ENCODE measurements at places on chromosomes 3 and 15.
A peak's percentile ranks its signal among the peaks of the same experiment; 100 is the strongest.

- DNase-seq = no peak
Observed at GRCh38 chr3:74592359-74592758, 22.1 kb downstream of the CNTN3 start.

DNA sequence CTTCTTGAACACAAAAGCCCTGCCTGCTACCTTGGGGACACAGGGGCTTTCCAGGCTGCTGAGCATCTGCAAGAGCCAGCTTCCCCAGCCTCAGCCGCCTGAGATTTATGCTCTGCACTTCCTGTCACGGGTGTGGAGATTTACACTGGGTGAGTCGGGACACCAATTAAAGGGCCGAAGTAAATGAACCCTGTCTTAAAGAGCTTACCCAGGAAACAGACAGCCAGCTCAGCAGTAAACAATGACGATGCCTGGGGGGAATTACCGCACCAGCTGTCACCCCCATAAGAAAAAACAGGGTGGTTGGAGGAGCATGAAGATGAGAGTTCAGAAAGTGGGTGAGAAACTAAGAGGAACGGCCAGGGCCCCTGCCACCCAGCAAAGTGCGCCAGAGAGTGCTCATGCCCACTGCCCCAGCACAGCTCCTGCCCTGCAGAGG is 37.5 kb upstream of the IQSEC1 start:
- peak; percentile 22 for DNase-seq

GRCh38 chr15:29945943-29946596 is 123.8 kb upstream of the TJP1 start:
- DNase-seq = no peak

DNA sequence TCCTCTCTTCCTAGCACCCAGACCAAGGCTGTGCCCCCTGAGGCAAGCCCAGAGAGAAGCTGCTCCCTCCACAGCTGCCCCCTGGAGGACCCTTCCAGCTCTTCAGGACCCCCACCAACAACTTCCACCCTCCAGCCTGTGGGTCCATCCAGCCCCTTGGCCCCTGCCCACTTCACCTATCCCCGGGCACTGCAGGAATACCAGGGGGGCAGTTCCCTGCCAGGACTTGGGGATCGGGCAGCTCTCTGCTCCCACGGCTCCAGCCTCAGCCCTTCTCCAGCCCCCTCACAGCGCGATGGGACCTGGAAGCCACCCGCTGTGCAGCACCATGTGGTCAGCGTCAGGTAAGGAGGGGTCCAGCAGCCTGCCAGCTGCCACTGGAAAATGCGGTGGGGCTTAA is 5.6 kb downstream of the DISP2 start:
- no peak for DNase-seq

GRCh38 chr3:5195605-5196004 is 8.1 kb downstream of the EDEM1 start:
- peak; percentile 18 for DNase-seq

GRCh38 chr3:18035641-18036449 is 293.4 kb upstream of the TBC1D5 start:
- DNase-seq = no peak

- no peak for DNase-seq
Observed at GRCh38 chr3:118942195-118942594, 92.5 kb downstream of the IGSF11 start.

- DNase-seq = no peak
Observed at GRCh38 chr3:4703054-4703480, 209.9 kb downstream of the ITPR1 start.

GRCh38 chr3:48788544-48789162 is 59.0 kb downstream of the PRKAR2A start:
- DNase-seq = no peak

DNA sequence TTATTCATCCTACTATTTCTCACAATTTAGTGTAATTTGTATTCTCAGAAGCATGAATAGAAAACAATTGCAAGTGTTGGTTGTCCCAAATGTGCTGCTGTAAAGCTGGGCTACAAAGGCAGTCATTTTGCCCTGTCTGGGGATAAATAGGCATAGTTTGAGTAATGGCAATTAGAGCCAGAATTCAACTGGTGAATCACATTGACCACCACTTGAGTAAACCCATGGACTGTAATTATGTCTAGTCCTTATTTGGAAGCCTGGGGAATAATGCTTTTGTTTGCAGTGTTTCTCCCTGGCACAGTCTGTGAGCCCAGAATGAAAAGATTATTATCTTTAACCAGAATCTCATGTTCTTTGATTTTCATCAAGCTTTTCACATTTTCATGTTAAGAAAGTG is 30.5 kb upstream of the CHL1 start:
- no peak for DNase-seq

DNA sequence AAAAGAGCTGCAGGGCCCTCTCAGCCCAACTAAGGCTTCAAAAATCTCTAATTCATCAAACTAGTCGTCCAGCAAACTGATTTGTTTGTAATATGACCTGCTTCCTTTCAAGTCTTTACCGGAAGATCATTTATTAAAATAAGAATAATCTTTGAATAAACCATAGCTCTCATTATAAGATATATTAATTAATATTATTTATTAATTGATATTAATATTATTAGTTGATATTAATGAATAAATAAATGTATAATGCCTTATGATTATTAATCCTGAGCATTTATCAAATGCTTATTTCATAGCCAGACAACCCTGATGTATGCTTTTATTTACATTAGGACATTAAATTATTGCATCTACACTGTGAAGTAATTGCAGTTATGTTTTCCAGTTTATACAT is 550.7 kb upstream of the ALCAM start:
- no peak for DNase-seq

DNA sequence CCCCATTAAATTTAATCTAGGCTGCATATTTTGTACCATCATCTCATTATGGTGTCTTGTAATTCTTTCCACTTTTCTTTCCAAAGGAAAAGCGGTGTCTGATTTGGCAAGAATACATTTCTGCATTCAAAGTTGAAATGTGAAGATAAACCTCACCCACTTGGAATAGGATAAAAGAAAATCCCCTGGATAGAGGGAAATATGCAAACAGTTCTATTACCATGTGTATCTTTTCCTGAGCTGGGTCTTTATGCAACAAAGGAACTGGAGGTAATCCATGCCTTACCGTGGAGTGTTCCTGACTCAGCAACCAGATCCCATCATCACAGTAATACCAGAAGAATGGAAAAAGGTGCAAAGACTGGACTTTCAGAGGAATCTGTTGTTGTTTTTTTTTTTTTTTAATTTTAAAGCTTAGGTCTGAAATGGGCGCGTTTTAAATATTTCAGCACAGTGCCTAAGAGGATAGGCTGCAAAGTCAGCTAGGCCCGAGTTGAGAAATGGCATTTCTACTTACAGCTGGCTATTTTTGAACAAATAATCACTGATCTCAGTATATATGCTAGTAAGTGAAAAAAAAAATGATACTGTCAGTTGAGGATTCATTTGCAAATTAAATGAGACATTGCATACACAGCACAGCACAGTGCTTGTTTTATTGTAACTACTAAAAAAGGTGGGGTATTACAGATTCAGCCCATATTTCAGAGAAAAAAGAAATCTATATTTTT is 55.5 kb upstream of the ADAMTS9 start:
- DNase-seq = no peak

GRCh38 chr15:101246391-101246790 is 5.5 kb downstream of the CHSY1 start:
- DNase-seq = no peak

GRCh38 chr3:71809321-71810026 is 24.5 kb upstream of the PROK2 start:
- no peak for DNase-seq

DNA sequence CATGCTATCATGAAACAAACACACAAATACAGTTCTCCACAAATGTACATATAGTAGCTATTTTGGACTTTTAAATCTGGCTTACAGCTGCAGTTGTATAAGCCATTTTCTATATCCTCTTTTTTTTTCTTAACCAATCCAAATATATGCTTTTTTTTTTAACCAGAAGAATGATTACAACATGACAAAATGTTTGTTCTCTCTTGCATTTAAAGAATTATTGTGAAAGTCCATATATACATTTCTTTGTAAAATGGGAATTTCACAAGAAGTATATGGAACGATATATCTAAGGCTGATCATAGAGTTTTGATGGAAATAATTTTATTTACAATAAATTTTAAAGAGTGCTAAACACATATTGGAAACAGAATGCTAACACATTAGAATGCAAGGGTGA is 95.6 kb downstream of the CD200R1L start:
- DNase-seq = no peak

DNA sequence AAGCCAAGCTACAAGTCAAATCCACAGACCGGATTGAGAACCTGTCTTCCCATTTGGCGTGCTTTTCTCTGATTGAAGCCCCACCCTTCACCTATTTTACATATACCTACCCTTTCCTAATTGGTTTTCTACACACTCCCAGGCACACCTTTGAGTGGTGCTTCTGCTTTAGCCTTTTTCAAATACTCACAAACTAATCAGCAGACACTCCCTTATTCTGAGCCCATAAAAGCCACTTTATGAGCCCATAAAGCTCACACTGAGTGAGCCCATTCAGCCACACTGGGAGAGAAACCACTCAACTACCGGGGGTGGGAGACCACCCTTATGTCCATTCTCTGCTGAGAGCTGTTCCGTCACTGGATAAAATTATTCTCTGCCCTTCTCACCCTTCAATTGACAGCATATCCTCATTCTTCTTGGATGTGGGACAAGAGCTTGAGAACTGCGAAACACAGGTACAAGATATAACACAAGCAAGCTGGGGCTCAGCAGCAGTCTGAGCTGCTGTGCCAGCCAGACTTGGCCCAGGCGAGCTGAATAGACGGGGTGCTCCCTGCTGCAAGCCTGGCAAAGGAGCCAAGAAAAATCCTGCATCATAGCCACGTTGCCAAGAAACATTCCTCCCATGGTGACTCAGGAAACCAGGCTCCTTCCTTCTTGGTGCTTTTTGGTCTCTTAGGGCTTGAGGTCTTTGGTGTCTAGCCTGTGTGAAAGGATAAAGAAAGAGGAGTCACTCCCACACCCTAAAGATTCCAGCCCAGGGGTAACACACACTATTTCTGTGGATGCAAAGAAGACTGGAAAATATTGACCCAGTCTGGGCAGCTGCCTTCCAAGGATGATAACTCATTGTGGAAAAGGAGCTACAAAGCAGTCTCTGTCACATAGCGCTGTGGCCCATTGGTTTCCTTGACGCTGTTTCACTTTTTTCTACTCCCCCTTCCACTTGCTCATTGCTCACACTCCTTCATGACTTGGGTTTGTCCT is 609.7 kb downstream of the MCTP2 start:
- no peak for DNase-seq

DNA sequence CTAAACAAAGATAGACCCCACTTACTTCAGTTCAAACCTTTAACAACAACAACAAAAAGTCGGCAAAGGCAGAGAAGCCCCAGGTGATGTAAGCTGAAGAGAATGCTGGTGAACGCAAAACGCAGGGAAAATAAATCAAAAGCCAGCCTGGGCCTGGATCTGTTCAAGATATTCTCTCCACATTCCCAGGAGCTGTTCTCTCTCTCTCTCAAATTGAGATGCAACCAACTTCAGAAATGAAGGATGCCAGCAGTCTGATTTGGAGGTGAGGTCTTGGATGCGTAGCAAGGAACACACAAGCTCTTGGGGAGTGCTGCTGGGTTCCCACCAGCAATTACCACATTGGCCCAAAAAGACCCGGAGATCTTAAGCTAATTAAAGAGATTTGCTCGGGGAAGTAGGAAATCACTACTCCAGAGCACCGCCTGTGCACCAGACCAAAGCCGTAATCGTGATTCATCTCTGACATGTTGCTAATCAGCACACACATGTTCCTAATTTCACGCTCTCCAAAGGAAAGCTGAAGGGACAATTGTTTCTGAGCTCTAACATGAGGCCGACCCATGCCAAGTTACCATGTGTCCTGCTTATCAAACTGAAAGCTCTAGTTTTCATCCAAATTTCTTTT is 37.1 kb downstream of the IL17RD start:
- DNase-seq = no peak

DNA sequence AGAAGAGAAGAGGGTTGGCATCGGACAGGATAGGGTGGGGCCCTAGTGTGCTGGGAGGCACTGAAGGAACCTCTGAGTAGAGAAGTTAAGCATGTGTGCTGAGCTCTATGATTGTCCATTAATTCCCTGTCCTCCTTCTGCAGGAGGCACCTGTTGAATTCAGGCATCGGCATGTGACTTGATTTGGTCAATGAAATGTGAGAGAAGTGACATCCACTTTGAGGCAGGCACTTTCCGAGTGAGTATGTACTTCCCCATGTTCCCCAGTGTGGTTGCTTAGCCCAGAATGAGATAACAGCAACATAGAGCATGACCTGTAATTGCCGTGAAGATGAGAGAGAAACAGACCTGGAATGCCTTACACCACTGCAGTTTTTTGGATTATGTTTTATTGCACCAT is 224.8 kb downstream of the RPLP1 start:
- DNase-seq = no peak

GRCh38 chr3:149771652-149772271 is 19.5 kb upstream of the COMMD2 start:
- DNase-seq = peak; percentile 1

DNA sequence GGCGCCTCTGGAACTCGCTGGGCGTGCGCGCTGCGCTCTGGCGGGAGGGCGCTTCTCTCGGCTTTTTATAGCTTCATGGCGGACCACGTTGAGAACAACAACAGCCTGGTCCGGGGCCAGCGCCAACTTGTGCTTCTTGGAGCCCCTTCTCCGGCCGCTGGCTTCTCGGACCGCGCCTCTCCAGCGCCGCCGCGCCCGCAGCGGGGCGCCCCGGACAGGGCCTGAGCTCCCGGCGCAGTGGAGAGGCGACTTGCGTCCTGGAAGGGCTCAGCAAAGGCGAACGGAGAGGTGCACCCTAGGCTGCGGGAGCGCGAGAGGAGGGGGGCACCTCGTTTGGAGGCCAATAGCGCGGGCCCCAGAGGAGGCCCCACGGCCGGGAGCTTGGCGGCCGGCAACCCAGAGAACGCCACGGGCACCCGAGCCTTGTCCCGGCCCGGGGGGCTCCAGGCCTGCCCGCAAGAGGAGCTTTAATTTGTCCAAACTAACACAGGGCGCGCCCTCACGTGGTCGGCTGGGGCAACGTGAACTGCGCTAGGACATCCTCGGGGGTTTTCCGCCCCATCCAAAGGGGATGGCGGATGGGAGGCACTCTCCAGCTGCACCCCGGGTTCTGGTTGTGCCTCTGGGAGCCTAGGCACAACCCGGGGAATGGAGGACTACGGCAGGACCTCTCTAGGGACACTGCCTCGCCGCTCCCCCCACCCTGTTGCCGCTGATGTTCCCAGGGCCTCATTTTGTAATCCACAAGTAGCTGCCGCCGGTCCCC is 37.8 kb downstream of the HMCES start:
- DNase-seq = peak; percentile 43

GRCh38 chr15:33369941-33370622 is 59.3 kb downstream of the RYR3 start:
- no peak for DNase-seq

DNA sequence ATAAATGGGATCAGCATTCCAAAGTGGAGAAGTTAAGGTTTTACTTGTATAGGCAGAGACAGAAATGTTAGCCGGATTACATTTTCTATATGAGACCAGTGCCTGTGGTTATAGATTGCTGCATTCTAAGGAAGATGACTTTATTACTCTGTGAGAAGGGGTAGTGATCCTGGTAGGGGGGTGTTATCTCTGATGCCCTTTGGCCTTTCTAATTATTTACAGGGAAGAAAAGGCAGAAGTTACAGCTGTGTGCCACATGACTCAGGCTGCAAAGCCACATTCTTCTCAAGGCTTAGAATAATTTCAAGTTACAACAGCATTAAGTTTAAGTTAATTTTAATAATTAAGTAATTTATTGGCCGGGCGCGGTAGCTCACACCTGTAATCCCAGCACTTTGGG is 2.2 kb upstream of the TMC3 start:
- no peak for DNase-seq
